ENCODE measurements at places on chromosomes 4 and X.

DNA sequence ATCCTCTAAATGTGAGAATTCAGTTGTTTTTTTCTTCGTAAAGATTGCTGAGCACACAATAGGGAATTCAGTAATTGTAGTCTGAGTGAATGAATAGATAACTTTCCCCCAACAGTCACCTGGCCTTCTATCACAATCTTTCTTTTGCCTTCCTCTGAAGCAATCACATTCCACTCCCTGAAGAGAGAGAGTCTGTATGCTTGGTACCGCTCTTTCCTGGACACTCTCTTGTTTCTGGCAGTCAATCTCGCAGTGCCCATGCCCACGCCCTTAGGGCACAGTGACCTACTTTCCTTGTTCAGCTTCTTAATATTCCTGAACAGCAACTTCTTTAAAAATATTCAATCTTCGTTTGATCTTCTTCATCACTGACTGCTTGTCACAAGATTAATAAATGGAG is 255.9 kb downstream of the ADAMTS3 start:
- DNase-seq, result no peak

- DNase-seq, result no peak
Observed at GRCh38 chr4:52704661-52705060, 45.6 kb upstream of the USP46 start.

GRCh38 chrX:87425618-87426017 is 92.0 kb upstream of the KLHL4 start:
- DNase-seq, result no peak

GRCh38 chr4:95431678-95432077 is 117.1 kb downstream of the UNC5C start:
- no peak for DNase-seq

GRCh38 chr4:26141911-26142638 is 178.7 kb upstream of the RBPJ start:
- no peak for DNase-seq

DNA sequence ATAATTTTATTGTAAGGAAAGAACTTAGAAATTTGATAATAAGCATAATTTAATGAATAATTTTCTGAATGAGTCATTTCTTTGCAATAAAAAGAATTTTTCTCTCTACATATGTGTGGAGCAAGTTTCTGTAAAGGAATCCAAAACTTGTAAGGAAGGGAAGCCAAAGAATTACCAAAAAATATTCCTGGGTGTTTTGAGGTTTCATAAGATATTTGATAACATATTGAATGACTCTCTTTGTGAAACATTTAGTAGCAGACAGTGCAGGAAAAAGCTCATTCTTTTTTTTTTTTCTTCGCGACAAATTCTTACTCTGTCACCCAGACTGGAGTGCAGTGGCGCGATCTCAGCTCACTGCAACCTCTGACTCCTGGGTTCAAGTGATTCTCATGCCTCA is 469.0 kb upstream of the MAGEB2 start:
- DNase-seq, result no peak

DNA sequence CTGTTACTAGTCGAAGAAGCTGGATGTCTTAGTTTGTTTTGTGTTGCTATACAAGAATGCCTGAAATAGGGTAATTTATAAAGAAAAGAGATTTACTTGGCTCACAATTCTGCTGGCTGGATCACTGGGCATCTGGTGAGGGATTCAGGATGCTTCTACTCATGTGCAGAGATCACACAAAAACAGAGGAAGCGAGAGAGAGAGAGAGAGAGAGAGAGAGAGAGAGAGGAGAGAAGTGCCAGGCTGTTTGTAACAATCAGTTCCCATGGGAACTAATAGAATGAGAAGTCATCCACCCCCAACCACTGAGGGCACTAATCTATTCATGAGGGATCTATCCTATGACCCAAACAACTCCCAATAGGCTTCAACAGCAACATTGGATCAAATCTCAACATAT is 66.2 kb upstream of the FAM9A start:
- DNase-seq, result no peak

GRCh38 chr4:118772081-118772766 is 63.7 kb downstream of the SEC24D start:
- DNase-seq, result no peak

DNA sequence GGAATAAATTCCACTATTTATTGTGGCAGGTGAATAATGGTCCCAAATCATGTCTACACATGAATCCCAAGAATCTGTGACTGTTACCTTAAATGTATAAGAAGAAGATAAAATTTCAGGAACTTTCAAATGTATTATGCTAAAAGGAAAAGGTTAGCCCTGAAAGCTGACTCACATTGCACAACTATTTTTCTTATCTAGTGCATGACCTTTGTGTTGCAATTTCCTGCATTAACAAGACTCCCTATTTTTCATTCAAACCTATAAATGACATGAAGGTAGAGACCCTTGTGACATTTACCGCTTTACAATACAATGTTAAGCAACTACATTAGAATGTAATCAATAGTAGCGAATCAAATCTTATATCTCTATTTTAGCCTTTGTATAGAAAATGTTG is 36.7 kb downstream of the UBQLN2 start:
- no peak for DNase-seq

- no peak for DNase-seq
Observed at GRCh38 chrX:45758319-45758718, 557.6 kb upstream of the DIPK2B start.

DNA sequence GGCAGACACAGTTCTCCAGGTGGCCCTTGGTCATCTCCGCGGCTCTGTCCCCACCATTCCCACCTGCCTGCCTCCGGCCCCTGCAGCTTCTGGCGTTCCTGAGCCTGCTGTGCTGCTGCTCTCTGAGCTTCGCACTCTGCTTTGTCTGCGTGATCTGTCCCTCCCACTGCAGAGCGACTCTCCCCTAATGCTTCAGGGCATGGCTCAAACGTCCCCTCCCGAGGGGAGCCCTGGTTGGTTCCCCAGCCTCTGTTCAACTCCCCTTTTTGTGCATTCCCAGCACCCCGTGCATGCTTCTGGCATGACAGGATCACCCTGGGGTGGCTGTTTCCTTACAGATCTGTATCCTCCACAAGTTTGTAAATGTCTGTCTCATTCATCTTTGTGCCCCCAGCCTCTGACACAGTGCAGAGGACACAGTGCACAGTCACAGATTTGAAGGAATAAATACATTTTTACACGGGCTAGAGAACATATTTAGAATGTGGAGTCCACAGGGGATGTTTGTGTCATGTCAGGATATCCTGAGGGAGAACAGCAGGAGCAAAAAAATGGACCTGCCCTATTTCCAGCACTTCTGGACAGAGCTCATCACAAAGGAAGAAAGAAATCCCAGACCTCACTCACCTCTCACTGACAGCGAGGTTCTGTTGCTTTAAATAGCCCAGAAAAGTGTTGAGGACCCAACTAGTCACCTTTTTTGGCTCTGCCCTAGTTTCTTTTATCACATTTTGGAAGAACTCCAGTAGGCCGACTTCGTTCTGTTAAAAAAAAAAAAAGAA is 72.6 kb downstream of the GATB start:
- DNase-seq, result no peak

DNA sequence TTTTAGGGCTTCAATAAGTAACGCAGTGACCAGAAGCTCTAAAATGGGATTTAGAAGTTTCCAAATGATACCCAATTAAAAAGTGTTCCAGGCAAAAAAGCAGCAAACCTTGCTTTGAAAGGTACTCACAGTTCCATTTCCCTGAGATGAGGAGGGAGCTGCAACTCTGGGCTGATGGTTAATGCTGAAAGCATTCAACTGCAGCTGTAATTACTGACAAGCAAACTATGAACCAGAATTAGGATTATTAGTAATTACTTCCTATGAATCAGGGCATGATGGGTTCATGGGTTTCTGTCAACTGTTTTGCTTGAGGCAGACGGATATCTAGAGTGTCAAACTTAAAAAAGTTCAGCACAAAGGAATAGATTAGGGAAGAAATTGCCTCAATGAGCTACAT is 357.4 kb downstream of the STIM2 start:
- DNase-seq, result no peak

GRCh38 chr4:37675587-37676290 is 10.4 kb downstream of the RELL1 start:
- DNase-seq, result no peak

DNA sequence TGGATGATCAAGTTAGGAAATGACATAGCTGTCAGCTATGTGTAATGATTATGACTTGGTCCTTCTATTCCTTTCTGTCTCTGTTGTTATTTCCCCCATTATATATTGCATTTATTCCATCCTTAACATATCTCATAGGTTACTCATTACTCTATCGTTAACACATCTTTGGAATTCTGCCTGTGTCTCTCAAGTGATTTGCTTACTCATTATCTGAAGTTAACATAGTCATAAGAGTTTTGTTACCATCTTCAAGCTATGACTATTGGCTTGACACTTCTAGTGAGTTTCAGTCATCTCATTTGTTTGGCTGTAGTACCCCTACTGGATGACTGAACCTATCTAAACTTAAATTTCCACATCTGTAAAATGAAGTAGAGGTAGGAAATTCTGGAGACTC is 286.1 kb upstream of the PPP1R2C start:
- DNase-seq, result no peak

GRCh38 chr4:156248917-156249316 is 295.3 kb upstream of the CTSO start:
- DNase-seq, result no peak

GRCh38 chr4:7434766-7435150 is at the start of gene PSAPL1:
PSAPL1 (minus strand) TSS chr4:7434930; CDS start chr4:7434879, 51 bp downstream.
- DNase-seq, result no peak

DNA sequence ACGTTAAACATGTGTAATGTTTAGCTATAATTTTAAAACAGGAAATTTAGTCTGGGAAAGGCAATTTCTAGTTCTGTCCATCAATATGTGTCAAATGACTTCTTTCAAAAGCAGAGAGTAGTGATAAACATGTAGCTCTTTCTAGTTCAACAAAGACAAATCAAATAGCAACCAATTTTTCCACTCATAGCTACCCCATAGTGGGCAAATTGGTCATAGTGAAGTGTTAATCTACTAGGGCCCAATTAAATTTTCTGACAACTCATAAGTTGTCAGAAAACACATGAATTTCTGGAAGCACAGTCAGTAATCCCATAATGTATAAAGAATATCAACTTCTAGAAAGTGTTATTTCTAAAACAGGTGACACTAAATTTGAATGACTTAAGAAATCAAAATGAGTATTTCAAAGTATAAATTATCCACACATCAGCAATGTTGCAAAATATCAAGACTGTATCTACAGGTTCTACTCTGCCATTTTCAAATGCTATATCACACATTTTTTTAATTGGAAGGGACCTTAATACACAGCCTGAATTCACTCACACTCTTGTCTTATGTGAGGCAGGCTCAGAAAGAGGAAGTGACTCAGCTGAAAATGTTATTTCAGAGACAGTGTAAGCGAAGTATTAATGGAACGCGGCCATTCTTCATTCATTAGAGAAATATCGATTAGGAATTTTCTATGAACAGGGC is 7.7 kb downstream of the OCIAD2 start:
- DNase-seq, result no peak

- no peak for DNase-seq
Observed at GRCh38 chrX:13346646-13347045, 26.8 kb upstream of the ATXN3L start.

DNA sequence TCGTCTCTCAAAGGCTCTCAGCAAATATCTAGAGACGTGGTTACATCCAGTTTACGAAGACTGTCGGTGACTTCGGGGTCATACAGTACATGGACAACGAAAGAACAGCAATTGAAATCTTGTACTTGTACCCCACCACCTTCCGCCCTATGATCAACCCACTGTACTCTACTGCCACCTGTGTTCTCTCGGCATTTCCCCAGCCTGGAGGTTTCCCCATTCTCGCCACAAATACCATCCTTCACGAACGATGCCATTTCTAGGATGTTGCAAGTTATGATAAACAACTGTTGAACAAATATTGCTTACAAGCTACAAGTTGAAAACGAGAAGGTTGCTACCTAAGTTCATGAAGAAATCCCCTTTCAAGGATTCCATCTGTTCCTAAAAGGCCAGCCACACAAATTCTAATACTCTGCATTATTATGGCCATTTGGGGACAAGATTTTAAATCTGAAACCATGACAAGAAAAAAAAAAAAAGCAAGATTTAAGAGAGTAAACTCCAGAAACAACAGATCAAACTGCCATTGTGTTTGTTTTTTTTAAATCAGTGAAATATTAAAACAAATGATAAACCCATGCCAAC is 1.6 kb downstream of the APBB2 start:
- no peak for DNase-seq

DNA sequence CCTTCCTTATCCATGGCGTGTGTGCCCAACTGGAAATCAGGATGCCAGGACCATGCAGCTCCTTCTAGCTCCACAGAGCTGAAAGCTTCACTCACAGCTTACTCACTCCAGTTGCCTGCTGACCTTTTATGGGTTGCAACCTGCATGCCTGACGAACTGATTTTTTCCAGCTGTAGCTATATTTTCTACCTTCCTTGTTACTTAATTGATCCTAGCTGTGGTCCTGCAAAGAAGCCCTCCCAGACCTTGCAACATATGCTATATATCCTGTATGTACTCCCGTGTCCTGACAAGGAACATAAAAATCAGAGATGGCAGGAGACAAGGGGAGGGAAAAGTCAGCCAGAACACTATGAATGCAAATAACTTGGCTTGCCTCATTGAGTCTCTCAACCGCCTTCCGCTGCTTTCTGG is 135.3 kb upstream of the LDB2 start:
- no peak for DNase-seq

- DNase-seq, result no peak
Observed at GRCh38 chr4:98653890-98654867, 4.2 kb downstream of the TSPAN5 start.

DNA sequence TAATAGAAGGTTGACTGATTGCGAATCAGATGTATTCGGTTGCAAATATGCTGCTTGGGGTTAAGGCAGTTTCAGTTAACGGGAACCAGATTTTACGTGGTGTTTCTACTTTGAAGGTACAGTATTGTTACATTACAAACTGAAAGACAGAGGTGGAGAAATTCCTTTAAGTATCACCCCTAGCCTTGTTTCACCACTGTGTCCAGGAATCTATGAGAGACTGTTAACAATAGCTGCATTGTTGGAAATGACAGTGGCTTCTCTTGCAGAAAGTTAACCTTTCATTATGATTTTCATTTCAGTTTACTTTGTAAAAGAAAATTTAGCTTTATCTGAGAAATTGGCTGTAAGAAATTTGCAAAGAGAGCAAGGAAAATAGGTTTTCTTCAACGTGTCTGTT is 2.6 kb downstream of the CDKL5 start:
- DNase-seq, result no peak

- DNase-seq, result no peak
Observed at GRCh38 chr4:174775366-174775765, 53.7 kb downstream of the GLRA3 start.

- DNase-seq, result no peak
Observed at GRCh38 chrX:148501386-148502066, 1.1 kb downstream of the AFF2 start.

DNA sequence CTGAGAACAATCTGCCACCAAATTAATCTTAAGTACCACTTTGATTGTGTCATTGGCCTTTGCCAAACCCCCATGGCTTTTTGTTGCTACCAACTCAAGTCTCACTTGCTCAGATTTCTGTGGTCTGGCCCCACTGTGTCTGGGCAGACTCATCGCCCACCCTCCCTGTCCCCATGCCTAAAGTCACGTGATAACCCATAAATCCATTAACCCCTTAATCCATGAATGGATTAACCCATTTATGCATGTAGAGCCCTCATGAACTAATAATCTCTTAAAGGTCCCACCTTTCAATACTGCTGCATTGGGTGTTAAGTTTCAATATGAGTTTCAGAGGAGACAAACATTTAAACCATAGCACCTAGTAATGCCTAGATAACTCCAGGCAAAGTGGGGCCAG is 78.5 kb upstream of the BLTP1 start:
- DNase-seq, result no peak

GRCh38 chrX:132071254-132071653 is 48.2 kb downstream of the STK26 start:
- no peak for DNase-seq

- DNase-seq, result no peak
Observed at GRCh38 chr4:39655876-39656275, 17.2 kb upstream of the SMIM14 start.

All from cerebellar nuclear complex (tissue), 1 donor.